ENCODE measurements at places on chromosomes 2 and 18.

- DNase-seq = no peak
Observed at GRCh38 chr2:6372317-6372901, 493.3 kb downstream of the CMPK2 start.

- no peak for DNase-seq
Observed at GRCh38 chr2:55010149-55010591, 40.1 kb downstream of the RTN4 start.

DNA sequence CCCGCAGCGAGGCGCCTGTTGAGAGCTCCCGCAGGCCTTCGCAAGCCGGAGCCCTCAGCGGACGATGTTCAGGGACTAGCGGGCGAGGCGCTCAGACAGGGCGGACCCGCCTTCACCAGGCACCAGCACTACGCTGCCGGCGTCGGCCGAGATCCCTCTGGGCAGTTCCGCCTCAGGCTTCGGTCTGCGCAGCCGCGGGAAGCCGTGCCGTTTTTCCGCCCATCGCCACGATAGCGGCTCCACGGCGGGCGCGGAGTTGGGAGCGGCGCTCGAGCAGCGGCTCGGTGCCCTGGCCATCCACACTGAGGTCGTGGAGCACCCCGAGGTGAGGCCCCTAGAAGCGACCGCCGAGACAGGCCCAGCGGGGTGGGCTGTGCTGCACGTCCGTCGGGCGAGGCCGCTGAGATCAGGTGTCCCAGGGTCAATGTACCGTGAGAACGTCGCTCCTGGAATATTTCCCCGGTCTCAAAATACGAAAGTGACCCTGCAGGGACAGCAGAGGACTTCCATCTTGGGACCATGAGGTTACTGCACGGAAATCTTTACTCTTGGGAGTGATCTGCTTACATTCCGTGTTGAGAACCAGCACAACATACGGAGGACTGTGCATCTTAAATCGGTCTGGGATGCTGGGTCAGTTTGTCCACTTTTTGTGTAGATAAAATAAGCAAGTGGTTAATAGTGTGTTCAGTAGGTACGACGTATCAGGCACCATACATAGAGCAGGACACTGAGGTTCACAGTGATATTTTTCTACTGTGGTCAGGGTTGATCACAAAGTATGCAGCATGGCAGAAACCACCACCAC lies 13.3 kb upstream of the MTIF2 start:
- DNase-seq = peak; percentile 82

GRCh38 chr2:238635647-238636051 lies 208.9 kb downstream of the ASB1 start:
- DNase-seq = no peak

GRCh38 chr18:9941660-9942059 lies 27.8 kb downstream of the VAPA start:
- DNase-seq = no peak

DNA sequence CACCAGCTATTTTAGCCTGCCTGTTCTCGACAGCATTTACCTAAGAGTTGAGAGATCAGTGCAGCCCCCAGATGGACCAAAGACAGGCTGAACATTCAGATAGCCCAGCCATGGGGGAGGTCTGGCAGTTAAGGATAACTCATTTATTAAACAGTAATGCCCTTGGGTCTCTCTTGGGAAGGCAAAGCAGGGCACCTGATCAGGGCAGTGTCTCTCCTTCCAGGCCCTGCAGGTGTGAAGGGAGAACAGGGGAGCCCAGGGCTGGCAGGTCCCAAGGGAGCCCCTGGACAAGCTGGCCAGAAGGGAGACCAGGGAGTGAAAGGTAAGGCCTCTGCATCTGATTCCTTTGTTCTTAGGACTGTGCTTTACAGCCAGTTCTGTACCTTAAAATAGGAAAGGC lies 49.6 kb downstream of the MARCO start:
- DNase-seq = no peak

DNA sequence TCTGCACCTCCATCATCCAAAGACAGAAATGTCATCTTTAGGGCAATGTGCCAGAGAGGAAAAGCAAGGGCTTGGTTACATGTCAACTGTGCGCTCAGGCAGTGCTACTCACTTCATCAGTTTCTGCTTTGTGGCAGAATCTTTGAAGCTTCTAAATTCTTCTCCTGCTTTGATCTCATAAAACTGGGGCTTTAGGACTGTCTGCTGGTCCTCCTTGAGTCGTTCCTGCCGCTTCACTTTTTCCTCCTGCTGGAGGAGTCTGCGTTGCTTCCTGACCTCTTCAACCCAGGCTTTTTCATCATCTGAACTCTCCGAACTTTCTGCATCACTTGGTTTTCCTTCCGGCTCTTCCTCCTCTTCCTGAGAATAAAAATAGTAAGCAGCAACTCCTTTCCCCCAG lies 100.8 kb downstream of the NOL10 start:
- no peak for DNase-seq

GRCh38 chr18:31042406-31043181 lies at the start of gene DSC3:
Gene DSC3 (minus strand): TSS chr18:31042742. CDS start chr18:31042660, 82 bp downstream.
- no peak for DNase-seq

- no peak for DNase-seq
Observed at GRCh38 chr2:225600444-225600843, 200.9 kb downstream of the NYAP2 start.

DNA sequence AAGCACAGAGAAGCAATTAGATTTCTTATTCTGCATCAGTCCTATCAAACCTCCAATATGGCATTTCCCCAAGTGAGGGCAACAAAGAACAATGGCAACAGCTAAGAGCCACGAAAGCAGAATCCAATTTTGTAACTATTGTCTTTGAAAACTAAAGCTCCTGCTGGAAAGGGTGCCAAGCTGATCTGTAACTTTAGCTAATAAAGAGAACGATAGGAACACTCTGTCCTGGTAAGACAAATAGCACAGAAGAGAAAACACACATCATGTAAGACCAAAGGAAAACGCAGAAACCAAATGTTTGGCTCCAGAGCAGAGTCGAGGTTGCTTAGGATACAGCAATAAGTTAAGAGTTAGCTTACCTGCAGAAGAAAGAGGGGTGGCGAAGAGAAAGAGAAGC lies 160.5 kb downstream of the STK39 start:
- no peak for DNase-seq

GRCh38 chr18:12155996-12156395 lies 62.4 kb downstream of the ANKRD62 start:
- DNase-seq = no peak

DNA sequence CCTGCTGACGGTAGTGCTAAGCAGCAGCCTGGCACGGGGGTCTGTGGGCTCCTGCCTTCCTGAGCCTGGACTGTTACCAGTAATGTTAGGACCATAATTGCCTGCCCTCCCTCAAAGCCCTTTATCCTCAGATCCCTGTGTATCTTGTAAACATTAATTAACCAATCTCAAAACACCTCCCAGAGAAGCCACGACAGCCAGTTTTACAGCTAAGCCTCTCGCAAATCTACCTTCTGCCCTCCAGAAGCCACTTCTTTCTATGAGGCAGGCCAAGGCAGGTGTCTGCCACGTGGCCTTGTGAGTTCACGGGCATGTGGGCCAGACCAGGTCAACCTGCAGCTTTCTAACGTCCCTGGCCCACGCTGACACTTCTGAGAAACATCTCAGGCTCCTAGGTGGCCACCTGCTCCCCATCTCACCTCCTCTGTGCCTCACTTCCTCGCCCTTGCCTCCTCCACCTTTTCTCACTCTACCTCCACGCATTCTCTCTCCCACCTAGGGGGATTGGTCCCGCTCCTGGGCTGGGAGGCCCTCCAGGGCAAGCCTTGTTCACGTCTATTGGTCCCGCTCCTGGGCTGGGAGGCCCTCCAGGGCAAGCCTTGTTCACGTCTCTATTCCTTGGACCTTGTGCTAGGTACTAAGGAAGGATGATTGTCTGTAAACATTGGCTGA lies 64.3 kb downstream of the EDAR start:
- DNase-seq = no peak

- peak; percentile 64 for DNase-seq
Observed at GRCh38 chr2:229715895-229716507, 1.6 kb upstream of the DNER start.

DNA sequence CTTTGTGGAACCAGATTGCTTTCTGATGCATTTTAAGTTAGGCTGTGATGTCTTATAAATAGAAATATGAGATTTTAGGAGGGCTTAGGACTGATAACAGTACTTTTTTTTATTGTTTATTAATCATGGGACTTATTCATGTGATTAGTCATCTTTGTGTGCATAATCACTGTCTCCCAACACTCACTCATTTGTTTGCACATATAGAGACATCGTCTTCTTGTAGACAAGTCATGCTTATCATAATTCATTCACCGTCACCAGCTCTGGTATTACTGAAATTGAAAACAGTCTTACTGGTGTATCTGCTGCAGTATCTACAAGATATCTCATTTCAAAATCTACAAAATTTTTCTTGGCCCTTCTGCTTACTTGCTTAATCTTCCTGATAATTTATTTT lies 45.8 kb downstream of the WDR7 start:
- no peak for DNase-seq

DNA sequence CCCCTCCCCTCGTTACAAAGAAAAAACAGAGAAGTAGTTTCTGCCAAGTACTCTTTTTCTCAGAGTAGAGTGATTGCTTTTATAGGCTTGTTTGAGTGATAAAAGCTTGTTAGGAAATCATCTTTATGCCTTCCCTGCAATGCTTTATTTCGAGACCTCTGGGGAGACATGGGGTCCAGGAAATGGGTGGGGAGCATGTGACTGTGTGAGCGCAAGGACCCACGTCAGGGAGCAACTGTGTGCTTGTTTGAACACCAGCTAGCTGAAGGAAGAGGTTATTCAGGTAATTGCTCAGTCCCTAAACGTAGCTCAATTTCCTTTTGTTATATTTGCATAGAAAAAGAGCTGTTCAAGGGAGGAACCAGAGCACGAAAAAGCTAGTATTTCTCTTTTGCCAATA lies 187.3 kb downstream of the FAM210A start:
- no peak for DNase-seq

- DNase-seq = peak; percentile 29
Observed at GRCh38 chr18:36284671-36285295, 12.7 kb upstream of the FHOD3 start.

GRCh38 chr18:79819968-79820351 lies 22.2 kb downstream of the KCNG2 start:
- no peak for DNase-seq

GRCh38 chr2:181684454-181685149 lies 4.3 kb upstream of the NEUROD1 start:
- no peak for DNase-seq

GRCh38 chr2:118529908-118530599 lies 317.4 kb downstream of the EN1 start:
- no peak for DNase-seq

- peak; percentile 45 for DNase-seq
Observed at GRCh38 chr18:51009072-51009471, 20.9 kb upstream of the SMAD4 start.
